ENCODE measurements at places on chromosomes 2 and 18. TPM values are rescaled to one million over a fixed set of nuclear protein-coding genes. Genes with fewer than 3 reads are reported as not detected.

Gene GRB14
- 4.6 TPM for total RNA-seq

Gene SUPT7L
- total RNA-seq, result 31.6 TPM

Gene CIB4
- total RNA-seq, result 0.44 TPM

Gene SLC30A3
- 3.6 TPM for total RNA-seq

Gene ERBB4
- total RNA-seq, result not detected

Gene ARMC9
- total RNA-seq, result 16.3 TPM

Gene INHA
- 0.74 TPM for total RNA-seq

Gene LCT
- total RNA-seq, result not detected

Gene TDRD15
- total RNA-seq, result not detected

Gene LOXL3
- 0.32 TPM for total RNA-seq

Gene LTBP1
- total RNA-seq, result 23.2 TPM
